ENCODE measurements at places on chromosomes 11 and 22.

DNA sequence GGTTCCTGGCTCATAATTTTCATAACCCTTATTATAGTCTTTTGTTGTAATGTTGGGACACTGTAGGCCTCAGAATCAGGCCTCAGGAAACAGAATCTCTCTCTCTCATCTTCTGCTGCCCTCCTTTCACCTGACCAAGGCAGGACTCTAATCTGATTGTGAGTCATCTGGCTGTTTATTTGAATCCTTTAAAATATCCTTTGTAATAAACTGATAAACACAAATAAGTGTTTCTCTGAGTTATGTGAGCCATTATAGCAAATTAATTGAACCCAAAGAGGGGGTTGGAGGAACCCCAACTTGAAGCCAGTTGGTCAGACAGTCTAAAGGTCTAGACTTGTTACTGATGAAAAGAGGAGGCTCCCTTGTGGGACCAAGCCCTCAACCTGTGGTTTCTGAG is 30.6 kb downstream of the ACER3 start:
- DNase-seq, result no peak

DNA sequence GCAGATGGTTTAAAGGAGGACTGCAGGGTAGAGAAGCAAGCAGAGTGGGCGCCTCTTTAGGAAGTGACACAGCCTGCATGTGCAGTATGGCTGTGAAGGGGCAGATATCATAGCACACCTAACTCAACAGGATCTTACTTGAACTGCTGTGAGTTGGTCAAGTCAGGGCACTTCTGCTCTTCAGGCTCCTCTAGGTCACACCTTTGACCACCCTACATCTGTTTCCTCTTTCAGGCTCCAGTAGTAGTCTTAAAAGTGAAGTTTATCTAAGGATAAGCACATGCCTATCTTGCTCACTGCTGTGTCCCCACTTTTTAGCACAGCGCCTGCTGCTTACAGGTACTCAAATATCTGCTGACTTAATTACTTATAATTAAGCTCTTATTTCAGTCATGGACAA is 6.5 kb downstream of the MRPL16 start:
- no peak for DNase-seq

DNA sequence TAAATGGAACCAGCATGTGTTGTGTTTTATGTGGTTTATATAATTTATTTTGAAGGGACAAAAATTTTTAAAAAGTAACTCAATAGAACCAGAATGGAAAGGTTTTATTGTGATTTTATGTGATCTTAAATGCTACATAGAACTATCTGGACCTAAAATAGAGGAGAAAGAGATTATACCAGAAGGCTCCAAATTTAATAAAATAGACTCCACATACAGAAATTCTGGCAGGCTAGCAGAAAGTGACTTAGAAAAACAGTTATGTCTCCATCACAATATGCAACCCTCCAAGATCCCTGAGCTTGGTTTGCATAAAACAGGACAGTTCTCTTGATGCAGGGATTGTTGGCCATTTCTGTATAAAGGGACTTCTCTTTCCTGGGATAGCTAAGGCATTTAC is 107.9 kb downstream of the BBOX1 start:
- DNase-seq, result no peak

- DNase-seq, result no peak
These were observed 50.6 kb downstream of the KCNJ4 start for GRCh38 chr22:38404419-38404818.

DNA sequence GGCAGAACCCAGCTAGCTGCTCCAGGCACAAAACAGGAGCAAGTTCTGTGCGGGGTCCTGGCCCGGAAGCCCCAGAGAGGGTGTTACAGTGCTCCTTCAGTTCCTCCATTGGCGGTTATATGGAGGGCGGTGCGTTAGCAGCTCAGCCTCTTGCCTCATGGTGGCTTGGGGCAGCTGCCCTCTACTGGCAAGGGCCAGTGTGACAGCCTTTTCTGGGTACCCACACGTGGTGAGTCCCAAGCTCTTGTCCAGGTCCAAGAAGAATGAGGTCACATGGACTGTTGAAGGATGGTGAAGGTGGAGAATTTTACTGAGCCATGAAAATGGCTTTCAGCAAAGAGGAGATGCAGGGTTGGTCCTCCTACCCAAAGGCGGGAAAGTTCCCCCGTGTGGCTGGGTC is 100.5 kb downstream of the WT1 start:
- peak; percentile 21 for DNase-seq

All from dermis blood vessel endothelial cell (primary cell).